ENCODE measurements at places on chromosomes 4 and X.

DNA sequence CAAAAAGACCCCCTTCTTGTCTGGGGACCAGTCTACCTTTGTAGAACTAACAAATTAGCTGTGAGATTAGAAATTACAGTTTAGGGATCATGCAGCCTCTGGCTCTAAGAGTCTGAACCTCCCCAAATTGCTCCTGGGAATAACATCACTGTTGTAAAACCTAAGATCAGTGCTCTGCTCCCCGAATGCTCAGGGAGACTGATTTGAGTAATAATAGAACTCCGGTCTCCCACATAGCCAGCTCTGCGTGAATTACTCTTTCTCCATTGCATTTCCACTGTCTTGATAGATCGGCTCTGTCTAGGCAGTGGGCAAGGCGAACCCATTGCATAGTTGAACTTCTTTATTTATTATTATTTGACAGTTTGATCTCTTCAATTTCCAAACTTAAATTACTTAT lies 160.8 kb upstream of the VCX3A start:
- no peak for DNase-seq

DNA sequence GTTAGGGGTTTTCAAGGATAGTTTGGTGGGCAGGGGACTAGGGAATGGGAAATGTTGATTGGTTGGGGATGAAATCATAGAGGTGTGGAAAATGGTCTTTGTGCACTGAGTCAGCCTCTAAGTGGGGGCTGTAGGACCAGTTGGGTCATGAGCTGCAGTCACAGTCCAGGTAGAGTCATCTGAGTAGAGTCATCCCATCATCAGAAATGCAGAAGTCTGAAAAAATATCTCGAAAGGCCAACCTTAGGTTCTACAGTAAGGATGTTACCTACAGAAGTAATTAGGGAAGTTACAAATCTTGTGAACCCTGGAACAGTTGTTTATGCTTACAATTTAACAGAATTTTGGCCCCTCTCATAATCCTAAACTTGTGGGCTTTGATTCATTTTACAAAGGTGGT lies 63.4 kb upstream of the AP1S2 start:
- DNase-seq, result no peak

DNA sequence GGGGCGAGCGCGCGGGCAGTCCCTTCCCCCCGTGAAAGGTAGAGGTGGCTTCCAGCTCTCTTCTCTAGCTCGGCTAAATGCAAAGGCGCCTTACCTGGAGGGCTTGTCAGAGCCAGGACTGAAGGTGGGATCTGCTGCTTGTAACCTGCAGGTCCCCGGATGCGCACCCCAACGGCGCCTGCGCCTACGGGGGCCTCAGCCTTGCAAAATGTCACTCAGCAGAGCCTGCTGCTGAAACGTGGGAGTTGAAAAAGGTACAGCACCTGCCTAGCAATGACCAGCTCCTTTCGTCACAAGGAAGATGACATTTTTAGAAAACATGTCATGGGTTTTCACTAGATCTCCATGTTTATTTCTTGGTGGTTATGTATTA lies 583 bp downstream of the ABHD18 start:
- DNase-seq, result peak; percentile 17

- no peak for DNase-seq
Measured at GRCh38 chrX:108250654-108251579, 159.3 kb downstream of the ATG4A start.

DNA sequence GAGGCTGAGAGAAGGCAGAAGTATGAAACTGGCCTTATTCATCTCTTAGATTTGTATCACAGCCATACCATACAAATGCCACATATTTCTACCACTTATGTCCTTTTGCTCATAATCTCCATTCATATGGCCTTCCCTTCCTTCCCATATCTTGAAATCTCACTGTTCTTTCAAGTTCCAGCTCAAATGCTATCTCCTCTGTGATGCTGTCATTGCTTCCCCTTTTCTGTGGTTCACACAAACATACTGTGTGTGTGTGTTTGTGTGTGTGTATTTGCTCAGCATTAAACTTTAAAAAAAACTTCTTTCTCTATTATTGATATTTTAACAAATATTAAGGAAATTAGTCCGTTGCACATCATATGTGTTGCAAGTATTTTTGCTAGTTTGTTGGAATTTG lies 26.7 kb downstream of the PHKA1 start:
- no peak for DNase-seq

- DNase-seq, result no peak
Measured at GRCh38 chr4:118032691-118033090, 1.6 kb upstream of the NDST3 start.

- DNase-seq, result no peak
Measured at GRCh38 chr4:102871772-102872171, 3.0 kb downstream of the CISD2 start.

DNA sequence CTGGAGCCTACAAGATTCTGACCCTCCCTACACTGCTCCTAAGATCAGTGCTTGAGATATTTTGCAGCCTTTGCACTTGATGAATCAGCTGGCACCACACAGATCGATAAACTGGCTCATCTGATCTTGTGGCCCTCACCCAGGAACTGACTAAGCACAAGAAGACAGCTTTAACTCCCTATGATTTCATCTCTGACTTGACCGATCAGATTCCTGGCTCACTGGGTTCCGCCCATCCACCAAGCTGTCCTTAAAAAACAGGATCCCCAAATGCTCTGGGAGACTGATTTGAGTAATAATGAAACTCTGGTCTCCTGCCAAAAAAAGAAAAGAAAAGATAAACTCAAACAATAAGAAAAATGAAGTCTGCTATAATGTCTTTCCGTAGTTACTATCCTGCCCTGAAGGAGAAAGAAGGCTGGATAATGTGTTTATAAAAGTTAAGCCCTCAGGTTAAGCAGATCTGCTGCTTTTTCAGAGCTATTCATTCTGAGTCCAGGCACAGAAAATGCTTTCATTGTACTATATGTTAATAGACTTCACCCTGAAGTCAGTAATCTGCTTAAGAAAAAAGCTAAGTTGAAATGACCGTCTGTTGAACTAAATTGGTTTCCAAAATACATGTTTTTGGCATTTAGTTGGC lies 795.2 kb downstream of the TRIML1 start:
- no peak for DNase-seq

DNA sequence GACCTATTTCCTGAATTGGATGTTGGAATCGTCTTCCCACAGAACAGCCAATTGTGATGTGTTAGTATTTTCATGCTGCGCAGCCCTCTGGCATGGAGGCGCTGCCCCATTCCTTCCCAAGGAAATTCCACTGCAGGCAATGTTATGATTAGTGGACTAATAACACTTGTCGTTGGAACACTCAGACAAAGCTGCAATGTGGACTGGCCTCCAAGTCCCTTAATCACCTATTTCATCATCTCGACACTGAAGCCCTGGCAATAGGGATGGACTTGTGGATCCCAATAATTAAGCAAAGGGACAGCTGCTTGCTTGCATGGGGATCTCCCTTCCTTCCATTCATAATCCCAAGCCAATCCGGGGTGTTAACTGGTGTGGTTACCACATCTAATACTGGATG lies 78.8 kb upstream of the PLAC1 start:
- DNase-seq, result no peak

DNA sequence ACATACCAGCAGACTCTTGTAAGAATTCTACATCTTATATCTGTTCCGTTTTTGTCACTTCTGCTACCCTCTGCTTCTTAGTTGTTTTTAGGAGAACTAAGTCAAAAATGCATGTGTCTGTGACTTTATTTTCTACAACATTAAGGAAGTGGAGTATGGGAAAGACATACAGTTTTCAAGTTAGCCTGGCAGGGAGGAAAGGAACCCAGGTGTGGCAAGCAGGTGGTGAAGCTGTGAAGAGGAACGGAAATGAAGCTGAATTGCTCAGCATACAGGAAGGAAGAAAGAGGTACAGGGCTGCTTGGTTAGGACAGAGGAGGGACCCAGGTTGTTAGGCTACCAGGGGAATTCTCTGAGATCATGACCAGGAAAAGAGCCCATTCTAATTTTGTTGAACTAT lies 9.4 kb downstream of the GPRIN3 start:
- no peak for DNase-seq

DNA sequence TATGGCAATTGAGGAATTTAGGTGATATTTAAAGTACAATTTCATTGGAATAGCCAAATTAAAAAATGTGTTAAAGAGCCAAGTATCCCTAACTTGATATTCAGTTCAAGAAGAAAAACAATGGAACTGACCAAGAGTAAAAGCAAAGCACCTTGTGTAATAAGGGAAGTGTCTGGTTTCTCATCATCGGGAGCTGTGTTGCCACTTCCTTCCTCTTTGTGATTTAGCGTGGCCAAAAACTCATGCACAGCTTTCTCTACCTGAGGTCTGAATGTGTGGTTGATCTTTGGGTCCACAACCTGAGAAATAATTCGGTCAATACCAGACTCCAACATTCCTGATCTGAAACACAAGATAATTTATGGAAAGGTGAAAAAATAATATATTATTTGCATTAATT lies 12.4 kb downstream of the BOD1L1 start:
- no peak for DNase-seq

DNA sequence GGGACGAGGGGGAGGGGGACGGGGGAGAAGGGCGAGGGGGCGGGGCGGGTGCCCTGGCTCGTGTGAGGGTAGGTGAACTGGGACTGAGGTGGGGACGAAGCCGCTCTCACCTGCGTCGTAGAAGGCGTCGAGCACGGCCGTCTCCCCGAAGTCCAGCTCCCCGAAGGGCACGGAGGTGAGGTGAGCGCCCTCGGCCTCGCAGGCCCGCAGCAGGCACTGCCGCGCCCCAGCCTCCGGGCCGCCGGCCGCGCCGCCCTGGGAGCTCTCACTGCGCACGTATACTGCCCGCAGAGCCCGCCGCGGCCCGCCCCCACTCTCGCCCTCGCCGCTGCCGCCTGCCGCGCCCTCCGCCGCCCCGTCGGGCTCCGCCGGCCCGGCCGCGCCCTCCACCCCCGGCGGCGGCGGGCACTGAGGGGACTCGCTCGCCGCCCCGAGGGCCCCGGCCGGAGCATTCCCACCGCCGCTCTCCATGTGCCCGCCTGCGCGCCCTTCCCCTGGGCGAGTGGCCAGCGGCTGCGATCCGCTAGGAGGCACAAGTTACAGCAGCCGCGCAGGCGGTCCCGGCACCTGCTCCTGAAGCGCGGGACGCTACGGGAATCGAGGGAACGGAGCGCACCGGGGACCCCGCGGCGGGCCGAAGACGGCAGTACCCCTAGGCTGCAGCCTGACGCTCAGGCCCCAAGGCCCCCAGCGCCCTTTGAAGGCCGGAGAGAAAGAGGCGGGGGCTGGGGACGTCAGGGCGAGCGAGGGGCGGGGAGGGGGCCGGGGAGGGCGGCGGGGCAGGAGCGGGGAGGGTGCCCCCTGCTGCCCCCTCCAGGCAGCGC lies at the start of gene MAP3K15:
Gene MAP3K15, minus strand, starts transcription at position 718 of the 824 bp plus-strand sequence. Its CDS starts 247 bp downstream, at position 471.
- no peak for DNase-seq

DNA sequence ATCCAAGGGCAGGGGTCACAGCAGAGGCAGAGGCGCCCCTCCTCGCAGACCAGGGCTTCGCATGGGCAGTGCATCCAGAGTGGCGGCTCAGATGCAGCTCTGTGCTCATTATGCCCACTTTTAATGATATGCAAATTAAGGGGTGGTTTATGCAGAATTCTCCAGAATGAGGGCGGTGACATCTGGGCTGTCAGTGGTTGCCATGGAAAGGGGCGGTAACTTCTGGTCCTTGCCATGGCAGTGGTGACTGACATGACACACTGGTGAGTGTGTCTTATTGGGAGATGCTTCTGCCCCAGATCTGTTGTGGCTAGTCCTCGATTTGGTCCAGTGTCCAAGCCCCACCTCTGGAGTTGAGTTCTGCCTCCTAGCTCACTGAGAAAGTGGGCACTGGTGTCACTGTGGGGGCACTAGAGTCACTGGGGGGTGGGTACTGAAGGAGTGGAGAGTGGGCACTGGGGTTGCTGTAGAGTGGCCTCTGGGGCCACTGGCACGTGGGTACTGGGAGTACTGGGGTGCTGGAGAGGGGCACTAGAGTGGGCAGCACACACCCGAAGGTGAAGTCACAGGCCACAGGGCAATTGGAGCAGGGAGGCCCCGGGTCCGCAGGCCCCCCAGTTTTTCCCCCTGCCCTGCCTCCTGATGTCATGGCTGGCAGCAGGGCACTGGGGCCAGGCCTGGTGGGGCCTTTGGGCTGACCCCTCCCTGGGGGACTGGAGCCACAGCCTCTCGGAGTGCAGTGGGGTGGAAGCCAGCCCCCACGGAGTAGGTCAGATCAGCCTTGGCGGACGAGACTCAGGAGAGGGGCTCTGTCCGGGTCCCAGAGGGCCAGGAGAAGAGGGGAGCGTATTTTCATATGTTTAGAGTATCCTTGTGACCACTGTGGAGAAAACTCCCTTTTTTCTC lies 98.6 kb upstream of the NKX1-1 start:
- no peak for DNase-seq

GRCh38 chr4:185755451-185755850 lies 56.5 kb downstream of the SORBS2 start:
- DNase-seq, result no peak

DNA sequence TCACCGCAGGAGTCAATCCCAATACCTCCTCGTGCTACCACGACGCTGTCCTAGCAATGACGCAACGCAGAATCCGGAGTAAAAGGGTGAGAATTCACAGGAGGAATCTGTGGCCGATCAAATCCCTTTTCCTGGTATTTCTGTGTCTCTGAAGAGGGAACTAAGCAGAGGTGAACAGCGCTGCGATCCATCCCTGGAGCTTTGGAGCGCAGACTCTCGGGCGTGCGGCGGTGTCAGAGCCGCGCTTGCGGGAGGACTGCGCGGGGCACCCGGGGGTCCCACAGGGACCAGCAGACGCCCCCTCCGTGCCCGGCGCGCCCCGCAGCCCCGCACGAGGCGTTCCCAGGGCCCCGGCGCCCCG lies 17.2 kb upstream of the ZNF718 start:
- DNase-seq, result no peak

- no peak for DNase-seq
Measured at GRCh38 chrX:2315434-2315833, 185.3 kb downstream of the DHRSX start.

DNA sequence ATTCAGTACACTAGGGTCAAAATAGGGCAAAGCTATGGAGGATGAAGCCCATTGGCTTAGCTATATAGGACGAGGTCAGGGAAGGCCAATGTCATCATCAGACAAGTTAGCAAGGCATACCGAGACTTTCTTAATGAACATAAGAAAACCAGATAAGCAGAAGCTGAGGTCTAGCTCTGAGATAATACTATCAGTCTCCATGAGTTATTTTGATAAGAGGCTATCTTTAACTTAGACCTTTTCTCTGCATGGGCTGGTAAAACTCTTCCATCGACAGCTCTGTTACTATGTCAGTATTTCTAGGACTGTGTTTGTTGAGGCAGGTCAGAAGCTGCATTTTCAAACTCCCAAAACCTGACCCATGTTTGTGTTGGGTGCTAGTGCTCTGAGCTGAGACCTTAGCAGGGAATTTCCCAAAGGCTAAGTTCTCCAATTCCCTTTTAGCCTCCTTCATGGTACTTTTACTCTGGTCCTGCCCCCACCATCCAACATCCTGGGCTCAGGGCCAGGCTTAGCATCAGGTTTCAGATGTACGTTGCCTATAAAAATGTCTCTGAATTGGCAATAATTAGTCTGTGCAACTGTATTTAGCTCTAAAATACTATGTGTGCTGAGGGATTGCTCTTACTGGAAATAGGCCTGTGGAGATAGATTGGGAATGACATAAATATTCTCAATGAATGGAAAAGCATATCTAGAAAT lies 29.3 kb upstream of the LRAT start:
- no peak for DNase-seq

All from stimulated activated CD8-positive, alpha-beta memory T cell treated with anti-CD3 and anti-CD28 coated beads, Interleukin-2, amount 100 ng/mL, for 1 hour (primary cell).